ENCODE measurements at places on chromosomes 5 and 9.

GRCh38 chr5:14738050-14738449 is 73.5 kb downstream of the OTULIN start:
- no peak for DNase-seq

DNA sequence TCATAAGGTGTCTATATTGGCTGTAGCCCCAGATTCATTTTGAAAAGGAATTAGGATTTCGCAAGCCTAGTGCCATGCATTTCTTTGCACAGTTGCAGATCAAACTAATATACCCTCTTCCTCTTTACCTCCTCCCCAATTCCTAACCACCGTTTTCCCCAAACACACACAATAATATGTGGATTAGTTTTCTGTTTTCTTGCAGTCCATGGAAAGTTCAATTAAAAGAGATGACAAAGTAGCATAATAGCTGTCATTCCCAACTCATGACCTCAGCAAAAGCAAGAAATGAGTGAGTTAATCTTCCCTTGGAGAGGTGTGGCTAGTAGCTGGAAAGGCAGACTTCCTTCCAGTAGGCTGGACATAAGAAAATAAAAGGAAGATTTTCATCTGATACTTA is 349.1 kb downstream of the TMEM232 start:
- DNase-seq = no peak

DNA sequence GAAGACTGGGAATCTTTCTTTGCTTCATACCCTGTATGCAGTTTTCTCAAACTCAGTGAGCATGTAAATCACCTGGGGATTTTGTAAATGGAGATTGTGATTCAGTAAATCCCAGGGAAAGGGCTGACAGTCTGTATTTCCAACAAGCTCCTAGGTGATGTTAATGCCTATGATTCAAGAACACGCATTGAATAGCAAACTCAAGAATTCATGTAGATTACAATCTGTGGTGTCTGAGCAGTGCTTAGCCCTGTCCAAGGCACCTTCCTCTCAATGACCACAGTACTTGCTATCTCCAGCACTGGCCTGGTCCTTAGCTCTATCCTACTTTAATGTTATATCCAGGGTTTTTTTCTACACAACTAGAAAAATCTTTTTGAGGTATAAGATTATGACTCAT is 721.4 kb upstream of the MEF2C start:
- DNase-seq = no peak

DNA sequence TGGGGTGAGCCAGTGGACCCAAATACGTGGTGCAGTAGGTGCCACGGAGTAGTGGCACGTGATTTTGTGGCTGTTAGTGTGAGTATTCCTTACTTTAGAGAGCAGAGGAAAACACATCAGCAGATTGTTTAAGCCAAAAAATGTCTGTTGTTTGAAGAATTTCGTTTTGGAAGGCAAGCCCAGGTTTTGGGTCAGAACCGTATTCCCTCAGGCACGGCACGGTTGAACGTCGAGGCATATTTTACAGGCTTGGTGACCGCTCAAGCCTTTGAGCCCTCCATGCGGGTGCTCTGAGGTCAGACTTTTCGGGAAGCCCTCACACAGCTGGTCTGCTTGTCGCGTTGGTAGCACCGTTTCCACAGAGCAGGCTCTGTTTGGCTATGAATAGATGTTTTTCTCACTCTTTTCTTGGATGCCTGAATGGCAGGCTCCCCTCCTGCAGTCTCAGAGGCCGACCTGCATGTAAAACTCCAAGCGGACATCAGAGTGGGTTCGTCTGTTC is 27.2 kb downstream of the NEK6 start:
- no peak for DNase-seq

DNA sequence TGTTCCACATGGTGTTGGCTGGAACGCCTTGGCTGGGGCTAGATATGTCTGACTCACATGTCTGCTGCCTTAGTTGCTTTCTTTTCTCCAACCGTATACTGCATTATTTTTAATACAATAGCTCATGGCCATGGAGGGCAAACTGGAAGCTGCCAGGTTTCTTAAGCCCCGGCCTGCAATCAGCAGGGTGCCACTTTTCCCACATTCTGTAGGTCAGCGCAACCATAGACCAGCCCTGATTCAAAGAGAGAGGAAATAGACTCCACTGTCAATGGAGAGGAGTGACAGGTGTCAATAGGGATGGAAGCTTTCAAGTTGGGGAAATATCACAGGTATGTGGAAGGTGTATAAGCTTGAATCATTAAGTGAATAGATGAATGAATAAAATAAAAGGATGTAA is 60.5 kb downstream of the TARS1 start:
- DNase-seq = no peak

DNA sequence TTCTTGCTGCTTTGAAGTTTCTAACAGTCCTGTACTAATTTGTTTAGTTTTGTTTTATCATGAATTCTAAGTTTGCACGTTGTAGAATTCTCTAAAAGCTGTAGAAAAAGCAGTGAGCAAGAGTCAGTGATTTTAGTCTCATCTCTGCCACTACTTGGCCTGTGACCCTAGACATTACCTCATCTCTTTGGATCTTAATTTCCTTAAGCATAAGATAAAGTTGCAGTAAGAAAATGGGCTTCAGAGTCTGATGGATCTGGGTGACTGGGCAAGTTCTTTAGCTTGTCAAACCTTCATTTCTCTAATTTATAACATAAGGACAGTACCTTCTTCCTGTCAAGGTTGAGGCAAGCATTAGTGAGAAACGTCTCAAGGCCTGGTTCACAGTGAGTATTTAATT is 247.9 kb downstream of the DMRT2 start:
- DNase-seq = no peak

DNA sequence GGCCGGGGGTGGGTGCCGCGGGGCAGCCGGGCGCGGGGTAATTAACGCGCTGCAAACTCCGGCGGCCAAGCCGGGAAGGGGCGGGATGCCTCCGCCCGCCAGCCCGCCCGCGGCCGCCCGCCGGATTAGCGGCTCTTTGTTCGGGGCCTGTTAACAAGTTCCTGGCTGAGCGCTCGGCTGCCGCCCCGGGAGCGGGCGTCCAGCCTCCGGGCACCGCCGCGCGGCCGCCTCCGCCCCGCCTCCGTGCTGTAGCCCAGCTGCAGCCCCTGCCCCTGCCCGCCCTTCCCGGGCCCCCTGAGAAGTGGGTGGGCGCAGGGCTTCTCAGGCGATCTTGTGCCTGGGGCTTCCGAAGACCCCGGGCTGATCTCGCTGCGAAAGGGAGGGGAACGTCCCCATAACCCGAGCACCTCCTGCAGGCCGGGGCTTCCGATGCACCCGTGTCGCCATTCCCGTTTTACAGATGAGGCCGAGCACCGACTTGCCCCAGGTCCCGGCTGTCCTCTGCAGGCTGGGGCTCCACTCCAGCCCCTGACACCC is 7.5 kb downstream of the UNC5A start:
- no peak for DNase-seq

- DNase-seq = no peak
Measured at GRCh38 chr9:99335280-99335679, 113.2 kb downstream of the SEC61B start.

- DNase-seq = no peak
Measured at GRCh38 chr5:151098768-151099121, 17.9 kb upstream of the TNIP1 start.

GRCh38 chr9:95060916-95061315 is 256.6 kb downstream of the FANCC start:
- DNase-seq = no peak

- no peak for DNase-seq
Measured at GRCh38 chr5:80925931-80926330, 34.2 kb upstream of the RASGRF2 start.

DNA sequence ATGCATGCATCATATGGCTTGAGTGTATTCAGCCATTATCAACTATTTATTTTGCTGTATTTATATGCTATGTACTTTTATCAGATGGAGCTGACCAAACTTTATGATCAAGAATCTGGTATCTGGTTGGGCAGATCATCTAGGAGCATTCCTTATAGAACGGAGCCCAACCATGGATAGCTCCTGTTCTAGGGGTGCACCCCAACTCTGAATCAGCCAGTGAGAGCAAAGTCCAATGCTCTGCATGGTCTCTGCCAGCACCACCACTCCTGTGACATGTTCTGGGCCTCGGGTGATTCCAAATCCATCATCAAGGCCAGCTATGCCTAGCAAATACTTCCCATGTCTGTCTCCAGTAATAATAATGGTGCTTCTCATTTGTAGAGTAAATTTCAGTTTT is 517.5 kb downstream of the AGTPBP1 start:
- no peak for DNase-seq

DNA sequence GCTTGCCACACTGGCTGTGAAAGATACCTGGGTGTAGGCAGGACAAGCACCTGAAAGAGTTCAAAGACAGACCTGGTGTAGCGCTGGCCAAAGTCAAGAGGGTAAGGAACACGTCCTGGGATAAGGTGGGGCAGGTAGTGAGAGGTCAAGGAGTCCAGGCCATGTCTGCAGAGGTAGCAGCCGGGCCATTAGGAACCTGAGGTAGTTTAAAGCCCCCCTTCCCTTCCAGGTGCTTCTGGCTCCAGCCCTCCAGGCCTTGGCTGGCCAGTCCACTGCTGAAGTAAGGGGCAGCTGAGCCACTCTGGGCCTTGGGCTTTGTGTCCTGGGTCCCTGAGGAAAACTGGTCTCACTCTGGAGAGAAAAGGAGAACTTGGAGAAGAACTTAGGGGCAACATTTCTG is 13.9 kb upstream of the NR5A1 start:
- DNase-seq = no peak

- DNase-seq = no peak
Measured at GRCh38 chr5:34485768-34486030, 170.4 kb upstream of the RAI14 start.
